ENCODE measurements at places on chromosomes 5 and 9.

DNA sequence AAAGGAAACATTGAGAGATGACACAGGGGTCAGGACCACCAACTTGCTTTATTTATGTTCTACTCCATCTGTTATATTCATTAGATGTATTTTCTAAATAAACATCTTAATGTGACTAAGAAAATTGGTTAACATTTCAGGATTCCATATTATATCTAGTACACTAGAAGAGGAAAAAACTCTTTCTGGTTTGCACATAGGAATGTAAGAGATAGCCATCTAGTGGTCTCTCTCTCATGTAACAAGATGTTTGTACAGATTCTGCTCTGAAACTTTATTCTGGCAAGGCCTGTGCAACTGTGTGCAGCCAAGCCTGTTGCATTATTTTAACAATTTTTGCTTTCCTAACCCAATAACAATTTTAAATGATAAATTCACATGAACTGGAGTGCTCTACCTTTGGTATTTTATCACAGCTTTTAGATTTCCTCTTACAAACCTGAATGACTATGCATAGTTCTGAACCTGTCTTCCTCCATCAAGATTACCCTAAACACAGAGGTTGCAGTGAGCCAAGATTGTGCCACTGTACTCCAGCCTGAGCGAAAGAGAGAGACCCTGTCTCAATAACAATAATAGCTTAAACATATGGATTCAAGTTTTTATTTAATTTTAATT is 148.2 kb downstream of the GIN1 start:
- DNase-seq: no peak

DNA sequence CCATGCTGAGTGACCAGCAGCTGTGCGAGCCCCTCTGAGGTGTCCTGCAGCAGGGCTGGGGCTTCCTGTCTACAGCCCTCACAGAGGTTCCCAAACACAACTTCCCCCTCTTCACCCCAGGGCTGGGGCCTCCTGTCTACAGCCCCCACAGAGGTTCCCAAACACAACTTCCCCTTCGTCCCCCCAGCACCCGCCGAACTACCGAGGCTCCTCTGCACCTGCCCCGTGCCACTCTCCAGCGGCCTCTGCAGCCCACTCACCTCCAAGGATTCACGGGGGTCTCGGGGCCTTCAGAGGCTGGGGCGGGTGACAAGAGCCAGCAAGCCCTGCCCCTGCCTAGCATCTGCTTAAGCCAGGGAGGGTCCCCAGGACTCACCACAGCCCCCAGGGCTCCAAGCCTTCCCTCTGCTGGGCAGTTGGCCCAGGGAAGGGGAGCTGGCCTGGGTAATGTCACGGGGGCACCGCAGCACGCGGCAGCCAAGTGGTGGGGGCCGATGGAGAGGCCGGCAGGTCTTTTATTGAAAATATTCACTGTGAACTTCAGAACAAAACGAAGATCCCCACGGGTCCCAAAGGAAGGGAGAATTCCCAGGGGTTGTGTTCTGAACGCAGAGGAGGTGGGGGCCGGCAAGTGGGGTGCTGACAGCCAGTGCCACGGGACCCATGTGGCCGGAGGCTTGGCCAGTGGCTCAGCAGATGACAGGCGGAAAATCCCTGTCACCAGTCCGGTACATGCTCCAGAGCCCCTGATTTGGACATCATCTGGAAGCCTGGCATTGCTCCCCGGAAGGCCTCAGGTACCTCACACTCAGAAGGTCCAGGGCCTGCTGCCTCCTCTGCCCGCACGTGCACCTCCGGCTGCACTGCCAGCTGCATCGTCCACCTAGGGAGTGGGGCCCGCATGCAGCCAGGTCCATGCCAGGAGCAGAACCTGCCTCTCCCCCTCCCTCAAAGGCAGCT is 125.3 kb downstream of the ADAMTS2 start:
- DNase-seq: no peak

DNA sequence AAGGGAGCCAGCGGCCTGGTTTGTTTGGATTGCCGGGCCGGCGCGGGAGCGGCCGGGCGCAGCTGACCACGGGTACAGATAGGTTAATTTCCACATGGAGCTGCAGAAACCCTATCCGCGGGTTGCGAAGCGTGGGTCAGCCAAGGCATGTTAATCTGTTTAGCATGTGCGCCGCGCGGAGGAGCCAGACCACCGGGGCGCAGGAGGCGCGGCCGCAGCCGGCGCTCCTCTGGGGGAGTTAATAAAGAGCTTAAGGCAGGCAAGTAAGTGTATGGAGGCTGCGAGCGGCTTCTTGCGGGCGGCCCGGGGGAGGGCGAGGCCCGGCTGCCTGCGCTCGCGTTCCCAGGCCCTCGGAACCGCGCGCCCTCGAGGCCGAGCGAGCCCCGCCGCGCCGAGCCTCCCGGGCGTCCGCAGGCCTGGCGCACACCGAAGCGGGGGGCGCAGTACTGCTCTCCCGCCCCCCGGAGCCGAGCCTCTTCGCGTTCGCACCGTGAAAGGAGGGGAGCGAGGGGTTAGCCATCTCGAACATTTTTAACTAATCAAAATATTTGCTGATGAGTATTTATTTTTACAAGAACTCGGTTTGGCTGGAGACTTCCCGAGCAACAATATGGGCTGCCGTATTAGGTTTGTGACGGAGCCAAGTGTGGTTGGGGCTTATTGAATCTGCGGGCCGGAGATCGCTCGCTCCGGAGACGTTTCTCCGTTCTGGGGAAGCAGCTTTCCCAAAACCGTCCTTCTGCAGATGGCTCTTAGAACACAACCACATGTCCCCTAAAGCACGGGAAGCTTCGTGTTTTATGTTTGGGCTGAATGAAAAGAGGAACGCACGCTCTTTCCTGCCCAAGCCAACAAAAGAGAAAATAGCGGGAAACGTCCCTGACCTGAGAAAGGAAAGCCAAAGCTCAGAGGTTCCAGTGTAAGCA is 28.8 kb downstream of the FOXD1 start:
- DNase-seq: no peak

GRCh38 chr5:96049398-96050272 is 88.0 kb upstream of the ELL2 start:
- DNase-seq: no peak

GRCh38 chr9:123725389-123725788 is 204.5 kb downstream of the DENND1A start:
- DNase-seq: no peak

GRCh38 chr5:20528471-20528870 is 540.5 kb upstream of the CDH18 start:
- DNase-seq: no peak

DNA sequence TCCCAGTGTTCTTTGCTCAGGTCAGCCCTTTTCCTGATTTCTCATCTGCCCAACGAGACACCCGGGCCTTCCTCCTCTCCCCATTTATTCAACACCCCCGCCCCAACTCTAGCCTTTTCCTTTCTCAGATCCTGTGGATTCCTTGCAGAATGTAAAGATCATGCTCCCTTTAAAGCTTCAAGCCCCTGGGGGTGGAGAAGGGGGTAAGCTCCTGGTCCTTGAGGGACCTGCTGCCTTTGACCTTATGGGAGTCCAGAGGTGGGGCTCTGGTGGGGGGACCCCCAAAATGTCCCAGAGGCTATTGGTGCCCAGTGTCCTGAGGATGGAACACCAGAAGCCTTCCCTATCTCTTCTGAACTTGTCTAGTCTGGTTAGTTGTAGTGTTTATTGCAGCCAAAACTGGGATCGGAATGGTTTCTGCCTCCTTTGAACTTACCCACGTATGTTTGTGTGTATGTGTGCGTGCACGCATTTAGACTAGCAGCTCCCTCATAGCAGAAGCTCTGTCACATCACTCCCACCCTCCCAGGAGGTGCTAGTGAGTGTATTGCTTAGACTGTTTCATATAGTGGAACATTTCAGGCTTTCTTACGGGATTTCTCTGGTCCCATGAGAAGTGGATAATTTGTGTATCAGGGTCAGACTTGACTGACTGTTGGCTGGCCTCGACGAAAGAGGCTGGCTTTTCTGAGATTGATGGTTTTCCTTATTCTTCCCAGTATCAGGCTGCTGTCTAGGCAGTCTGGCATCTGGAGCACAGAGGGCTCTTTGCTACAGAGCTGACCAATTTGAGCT is 1.1 kb downstream of the GALNT10 start:
- DNase-seq: no peak

DNA sequence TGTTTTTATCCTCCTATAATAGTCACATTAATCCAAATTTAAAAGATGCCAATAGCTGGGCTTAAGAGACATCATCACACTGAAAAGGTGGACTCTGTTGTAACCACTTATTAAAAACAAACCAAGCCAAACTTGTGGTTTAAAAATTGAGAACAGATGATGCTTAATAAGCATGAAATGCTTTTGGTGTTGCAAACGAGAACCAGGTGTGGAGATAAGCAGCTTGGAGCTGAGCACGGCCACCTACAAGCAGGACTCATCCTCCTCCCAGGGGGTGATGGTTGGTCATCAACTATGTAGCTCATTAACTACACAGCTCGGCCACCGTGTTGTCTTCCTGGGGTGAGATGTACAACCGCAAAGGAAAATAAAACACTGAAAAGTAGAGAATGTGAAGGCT is 154.4 kb downstream of the NPR3 start:
- DNase-seq: no peak

- DNase-seq: no peak
These were observed 4.4 kb downstream of the PHF2 start for GRCh38 chr9:93580654-93581380.

GRCh38 chr5:174493530-174493929 is 230.9 kb upstream of the MSX2 start:
- DNase-seq: no peak

DNA sequence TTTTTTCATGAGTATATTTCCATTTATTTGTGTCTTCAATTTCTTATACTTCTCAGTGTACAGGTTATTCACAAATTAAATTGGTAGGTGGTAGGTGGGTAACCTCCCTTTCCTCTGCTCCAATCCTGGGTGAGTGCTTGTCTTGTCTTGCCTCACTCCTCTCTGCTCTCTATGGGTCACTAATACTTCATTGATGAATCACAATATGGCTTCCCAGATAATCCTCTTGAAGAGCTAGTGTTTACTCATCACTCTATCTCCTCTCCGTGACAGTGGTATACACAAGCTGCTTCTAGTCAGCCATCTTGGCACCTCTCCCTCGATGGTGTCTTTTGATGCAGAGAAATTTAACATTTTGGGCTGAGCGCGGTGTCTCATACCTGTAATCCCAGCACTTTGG is 331.8 kb upstream of the NMUR2 start:
- DNase-seq: no peak

GRCh38 chr9:93111371-93112115 is 15.5 kb downstream of the CARD19 start:
- DNase-seq: no peak

DNA sequence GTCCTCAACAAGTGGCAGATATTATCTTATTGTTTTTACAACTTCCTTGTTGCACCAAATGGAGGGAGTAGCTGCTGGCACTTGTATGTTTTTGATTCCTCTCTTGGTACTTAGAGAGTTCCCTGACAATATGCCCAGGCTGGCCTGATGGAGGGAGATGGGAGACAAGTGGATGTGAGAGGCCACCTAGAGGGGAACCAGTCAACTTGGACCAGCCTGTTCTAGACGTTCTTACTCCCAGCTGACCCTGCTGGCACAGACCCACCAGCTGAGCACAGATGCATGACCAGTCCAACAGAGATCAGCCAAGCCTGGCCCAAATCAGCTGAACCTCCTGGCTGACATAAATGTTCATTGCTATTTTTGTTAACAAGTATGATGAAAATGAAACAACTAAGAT is 60.9 kb upstream of the GDNF start:
- DNase-seq: no peak

Data from NCI-H2029 treated with DMSO at 0.1 percent for 48 hours (cell line).